BJ (cell line): ENCODE measurements at places on chromosomes 4 and X.

DNA sequence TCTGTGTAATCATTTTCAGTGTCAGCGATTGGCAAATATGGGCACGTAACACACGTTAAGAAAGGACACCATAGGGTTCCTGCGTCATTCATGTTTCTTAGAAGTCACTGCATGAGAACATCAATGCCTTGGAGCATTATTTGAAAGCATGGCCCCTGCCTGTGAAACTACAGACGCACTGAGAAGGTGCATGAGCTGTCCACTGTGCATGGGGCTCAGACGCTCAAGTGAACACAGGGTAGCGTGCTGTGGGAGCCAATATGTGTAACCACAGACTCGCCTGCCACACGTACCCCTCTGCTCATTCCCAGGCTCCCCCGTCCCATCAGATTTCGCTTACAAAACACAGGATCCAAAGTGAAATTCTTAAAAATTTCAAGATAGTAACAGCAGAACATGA is 6.5 kb downstream of the PPP2R2C start:
- DNase-seq = no peak

GRCh38 chrX:55648434-55648833 is 25.2 kb downstream of the FOXR2 start:
- DNase-seq = no peak

DNA sequence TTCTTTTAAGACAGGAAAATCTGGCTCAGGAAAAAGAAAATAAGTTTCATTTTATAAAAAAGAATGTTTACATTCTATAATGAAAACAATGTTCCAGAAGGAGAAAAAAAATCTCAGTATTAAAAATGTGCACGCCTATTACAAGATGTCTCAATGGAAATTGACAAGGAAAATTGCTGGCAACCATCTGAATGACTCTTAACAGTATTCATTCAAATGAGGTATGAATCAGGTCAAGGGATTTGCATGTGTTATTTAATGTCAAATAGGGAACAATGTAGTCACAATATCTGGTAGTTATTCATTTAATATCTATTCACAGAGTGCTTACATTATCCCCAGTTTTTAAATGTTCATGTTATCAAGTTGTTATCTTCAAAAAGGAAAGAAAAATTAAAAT is 208.4 kb upstream of the TRAM1L1 start:
- DNase-seq = no peak

DNA sequence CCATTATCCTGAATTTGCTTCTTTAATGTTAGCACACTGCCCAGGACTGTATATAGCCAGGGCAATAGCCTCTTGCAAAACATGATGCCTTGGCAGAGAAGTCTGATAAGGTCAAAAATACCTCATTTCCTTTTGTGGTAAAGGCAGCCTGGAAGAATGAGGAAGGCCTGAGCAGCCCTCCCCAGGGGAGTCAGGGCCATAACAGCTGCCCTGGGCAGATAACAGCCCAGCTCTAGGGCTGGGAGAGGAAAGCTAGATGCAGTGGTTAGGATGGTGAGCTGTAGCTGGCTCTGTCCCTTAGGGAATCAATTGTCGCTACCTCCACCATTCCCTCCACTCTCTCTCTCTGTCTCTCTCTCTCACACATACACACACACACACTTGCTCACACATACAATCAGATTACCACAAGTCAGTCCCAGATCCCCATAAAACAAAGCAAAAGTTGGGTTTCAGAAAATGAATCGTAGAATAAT is 29.2 kb downstream of the EFHC2 start:
- no peak for DNase-seq

GRCh38 chr4:94595880-94596483 is 144.2 kb downstream of the PDLIM5 start:
- no peak for DNase-seq

- no peak for DNase-seq
These were observed 116.7 kb downstream of the GPC3 start for GRCh38 chrX:133868682-133869081.

- no peak for DNase-seq
These were observed 150.4 kb upstream of the PCDH10 start for GRCh38 chr4:132998585-132999230.

DNA sequence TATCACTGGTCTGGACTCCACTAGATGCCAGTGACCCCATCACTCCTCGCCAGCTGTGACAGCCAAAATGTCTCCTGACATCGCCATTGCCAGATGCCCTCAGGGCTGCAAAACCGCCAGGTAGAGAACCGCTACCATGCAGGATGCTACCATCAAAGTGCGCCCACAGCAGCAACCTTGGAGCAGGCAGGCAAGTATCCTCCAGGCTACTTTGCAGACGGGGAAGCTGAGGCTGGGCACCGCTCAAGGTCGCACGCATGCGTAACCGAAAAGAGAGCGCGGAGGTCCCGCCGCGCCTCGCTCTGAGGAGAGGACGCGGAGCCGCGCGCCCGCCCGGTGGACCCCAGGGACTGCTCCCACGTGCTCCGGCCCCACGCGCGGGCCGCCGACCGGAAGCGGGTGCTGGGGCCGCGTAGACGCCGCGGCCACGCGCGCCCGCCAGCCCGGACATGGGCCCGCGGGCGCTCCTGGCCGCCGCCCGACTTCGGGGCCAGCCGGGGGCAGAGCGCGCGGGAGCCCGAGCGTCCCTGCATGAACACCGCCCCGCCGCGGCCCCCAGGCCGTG is at the start of gene STS:
Gene STS, plus strand, starts transcription at position 300 of the 565 bp plus-strand sequence. CDS start 105,488 bp downstream, outside the sequence.
- no peak for DNase-seq

DNA sequence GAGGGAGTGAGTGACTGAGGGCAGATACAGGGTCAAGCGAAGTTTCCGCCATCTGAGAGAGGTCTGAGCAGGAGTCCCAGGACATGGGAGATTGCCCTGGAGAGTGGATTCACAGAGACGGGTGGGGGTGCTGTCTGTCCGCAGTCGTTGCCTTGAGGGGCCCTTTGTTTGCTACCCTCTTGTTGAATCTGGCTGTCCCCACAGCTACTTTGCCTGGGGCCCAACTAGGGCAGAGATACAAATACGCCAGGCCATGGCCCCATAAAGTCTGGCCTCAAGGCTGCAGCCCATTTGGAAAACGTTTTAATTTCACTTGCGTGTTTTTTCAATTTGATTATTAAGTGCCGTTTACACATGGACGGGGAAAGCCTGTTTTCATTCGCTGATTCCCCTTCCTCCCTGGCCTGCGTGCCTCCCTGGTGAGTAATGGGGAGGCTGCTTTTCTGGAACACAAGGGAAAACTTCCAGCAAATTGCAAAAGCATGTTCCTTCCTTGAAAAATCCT is 134.4 kb downstream of the SMIM20 start:
- DNase-seq = peak; percentile 91

DNA sequence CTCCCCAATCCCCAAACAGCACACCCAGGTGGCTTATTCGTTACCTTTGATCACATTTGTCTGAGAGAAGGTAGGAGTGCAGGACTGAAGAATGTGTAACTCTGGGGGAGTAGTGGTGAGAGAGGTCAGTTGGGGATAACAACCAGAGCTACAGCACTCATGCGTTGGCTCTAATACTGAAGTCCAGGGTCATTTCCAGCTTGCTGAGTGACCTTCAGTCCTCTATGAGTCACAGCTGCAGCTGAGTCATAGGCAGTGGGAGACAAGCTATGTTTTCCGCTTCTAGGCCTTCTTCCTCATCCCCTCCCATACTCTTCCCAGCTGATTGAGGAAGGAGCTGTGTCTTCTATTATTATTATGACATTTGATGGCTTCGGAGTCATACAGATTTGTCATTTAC is 31.6 kb upstream of the CT47C1 start:
- peak; percentile 24 for DNase-seq

DNA sequence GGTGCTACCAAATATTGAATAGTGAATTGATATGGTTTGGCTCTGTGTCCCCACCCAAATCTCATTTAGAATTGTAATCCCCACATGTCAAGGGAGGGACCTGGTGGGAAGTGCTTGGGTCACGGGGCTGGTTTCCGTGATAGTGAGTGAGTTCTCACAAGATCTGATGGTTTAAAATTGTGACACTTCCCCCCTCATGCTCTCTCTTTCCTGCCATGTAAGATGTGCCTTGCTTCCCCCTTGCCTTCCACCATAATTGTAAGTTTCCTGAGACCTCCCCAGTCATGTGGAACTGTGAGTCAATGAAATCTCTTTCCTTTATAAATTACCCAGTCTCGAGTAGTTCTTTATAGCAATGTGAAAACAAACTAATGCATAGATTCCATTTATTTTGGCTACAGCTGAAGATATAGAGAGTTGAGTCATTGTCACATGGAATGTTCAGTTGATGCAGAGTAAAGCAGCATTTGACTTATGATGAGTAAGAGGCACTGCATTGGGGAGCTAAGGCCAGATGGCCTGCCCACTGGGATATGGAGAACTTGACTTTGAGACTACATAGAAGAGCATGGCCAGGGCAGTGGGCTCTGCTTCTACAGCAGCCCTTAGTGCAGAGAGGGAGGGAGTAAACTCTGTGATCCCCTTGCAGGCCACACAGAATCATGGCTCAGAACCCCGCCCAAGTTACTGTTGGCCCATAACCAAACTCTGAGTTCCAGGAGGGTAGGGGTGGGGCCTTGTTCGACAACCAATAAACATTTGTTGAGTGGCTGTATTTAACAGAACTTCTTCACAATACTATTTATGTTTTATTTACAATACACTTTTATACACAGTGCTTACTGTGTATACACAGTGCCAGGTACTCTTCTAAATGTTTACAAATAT is 34.2 kb downstream of the RAI2 start:
- no peak for DNase-seq

- no peak for DNase-seq
These were observed 94.2 kb upstream of the TECRL start for GRCh38 chr4:64503416-64503815.

DNA sequence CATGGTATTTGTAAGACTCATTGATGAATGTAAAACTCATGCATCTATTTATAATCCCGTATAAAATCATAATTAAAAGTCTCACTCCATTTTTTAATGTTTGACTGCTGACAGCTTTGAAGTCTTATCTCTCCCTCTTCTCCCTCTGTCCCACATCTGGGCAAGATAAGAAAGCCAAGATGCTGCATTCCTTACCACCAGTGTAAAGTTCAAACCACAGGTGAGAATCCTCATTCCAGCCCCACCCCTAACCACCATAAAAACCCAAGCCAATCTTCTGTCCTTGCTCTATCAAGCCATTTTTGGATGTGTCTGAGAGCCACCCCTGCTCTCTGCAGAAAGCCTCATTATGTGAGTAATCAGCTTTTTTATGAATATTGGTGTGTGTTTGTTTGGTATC is 59.3 kb upstream of the MAGED1 start:
- no peak for DNase-seq

- DNase-seq = peak; percentile 6
These were observed 26.3 kb downstream of the PDHA1 start for GRCh38 chrX:19370061-19370460.

GRCh38 chr4:101299021-101299420 is 48.3 kb downstream of the PPP3CA start:
- DNase-seq = no peak

DNA sequence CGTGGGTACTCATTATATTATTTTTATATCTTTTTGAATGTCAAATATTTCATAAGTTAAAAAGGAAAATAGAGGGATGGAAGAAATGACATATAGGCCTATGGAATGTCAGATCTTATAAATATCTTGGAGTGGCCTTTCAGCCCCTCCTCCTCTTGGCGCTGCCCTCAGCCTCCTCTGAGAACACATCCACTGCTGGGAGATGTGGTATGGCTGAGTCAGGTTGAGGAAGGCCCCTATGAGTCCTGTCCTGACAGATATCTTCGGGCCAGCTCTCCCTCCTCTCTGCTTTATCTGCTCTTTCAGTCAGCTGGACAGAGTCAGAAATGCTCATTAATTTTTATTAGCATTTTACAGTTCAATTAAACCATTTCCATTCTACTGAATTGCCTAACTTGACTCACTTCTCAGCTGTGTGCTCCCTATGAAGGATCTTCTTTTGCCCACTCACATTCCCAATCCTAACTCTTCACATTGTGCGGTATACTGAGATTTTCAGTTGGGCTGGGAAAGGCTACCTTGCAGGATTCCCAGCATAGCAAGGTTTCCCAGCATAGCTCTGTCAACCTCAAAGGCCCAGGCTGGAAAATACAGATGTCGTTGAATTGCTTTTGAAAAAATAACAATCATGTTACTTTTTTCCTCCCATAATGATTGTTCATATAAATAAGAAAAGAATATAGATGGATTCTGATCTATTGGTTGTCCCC is 128.0 kb downstream of the ARHGEF9 start:
- peak; percentile 13 for DNase-seq

GRCh38 chrX:145532176-145532780 is 285.0 kb downstream of the SPANXN1 start:
- no peak for DNase-seq

- DNase-seq = no peak
These were observed 14.1 kb downstream of the SLC10A7 start for GRCh38 chr4:146507632-146508031.

DNA sequence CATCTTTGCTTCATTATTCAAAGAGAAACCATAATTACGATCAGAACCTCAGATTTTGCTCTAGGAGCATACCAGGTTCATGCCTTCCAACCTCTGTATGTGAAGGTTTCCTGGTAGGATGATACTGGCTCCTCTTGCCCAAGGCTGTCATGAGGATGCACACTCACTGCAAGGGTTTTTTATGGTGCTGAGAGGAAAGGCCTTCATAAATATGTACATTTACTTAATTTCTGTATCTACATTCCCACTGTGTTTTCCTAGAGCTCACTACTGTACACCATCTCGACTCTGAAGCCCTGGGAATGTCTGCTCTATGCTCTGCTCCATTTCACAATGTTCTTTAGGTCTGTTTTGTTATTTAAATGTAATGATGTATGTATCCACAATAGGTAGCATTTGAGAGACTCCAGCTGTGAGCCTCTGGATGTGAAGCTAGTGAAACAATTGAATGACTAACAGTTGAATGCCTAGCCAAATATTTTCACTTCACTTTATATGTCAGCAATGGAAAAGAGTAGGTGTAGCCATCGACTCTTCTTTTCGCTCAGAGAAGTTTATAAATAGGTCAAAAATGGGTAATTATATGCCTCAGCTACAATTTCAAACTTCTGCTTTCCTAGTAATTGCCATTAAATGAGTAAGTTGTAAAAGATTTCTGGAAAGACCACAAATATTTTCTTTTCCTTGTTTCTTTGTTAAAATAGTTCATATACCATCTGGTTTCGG is 228.0 kb downstream of the PALLD start:
- peak; percentile 59 for DNase-seq

DNA sequence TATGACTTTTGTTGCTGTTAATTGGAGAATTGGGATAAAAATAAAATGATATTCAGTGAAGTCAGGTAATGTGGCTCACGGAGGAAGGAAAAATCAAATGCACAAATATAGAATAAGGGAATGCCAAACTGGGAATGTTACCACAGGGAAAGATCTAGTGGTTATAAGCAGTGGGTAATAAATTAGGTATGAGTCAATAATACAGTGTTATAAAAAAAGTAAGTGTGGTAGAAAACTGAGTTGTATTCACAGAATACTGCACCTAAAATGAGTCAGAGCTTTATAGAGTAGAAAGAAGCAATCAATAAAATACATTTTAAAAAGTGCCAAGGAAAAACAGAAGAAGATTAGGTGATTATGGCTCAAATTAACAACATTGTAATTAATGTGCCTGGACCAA is 34.5 kb downstream of the INTS12 start:
- no peak for DNase-seq

- no peak for DNase-seq
These were observed 44.7 kb downstream of the SCD5 start for GRCh38 chr4:82753725-82754410.

- DNase-seq = no peak
These were observed 15.1 kb upstream of the CXCL13 start for GRCh38 chr4:77590482-77590881.
